NCI-H1417 (cell line): ENCODE measurements at places on chromosomes 13 and 19.

DNA sequence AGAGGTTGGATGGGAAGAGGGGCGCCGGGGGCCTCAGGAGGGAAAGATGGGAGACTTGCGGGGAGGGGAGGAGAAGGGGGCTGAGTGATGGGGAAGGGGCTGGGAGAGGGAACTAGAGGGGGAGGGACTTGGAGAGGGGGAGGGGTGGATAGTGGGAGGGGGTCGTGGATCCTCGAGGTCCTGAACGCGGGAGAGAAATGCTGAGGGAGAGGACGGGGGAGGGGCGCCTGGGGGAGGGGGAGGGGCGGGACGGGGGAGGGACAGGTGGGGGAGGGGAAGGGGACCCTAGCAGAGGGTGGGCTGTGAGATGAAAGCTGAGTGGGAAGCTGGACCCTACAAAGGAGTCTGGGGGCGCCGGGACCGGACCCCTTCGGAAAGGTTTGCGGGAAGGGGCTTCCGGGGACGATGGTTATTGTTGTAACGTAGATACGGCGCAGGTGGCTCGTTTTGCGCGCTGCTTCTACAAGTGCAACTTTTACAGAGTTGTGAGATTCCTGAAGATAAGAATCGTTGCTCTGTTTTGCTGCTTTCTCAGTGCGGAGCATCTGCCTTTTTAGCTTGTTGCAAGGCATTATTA, 418 bp downstream of the ZNF444 start:
- no peak for DNase-seq

DNA sequence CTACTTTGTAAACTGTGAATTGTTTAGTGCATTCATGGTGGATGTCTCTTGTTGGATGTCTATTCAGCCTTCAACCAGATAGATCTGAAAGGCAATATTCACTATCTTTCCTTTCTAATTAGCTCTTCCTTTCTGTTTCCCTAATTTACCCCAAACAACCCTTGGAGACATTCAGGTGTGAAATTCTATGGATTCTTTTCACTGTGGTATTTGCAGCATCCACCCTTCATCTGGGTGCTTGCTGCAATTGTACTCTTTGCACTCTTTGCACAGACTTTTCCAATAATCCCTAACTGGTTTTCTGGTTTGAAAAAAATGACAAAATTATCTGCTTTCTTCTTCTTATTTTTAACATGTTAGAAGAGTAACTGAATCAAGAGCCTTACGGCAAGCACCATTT, 56.5 kb downstream of the KL start:
- DNase-seq = no peak

DNA sequence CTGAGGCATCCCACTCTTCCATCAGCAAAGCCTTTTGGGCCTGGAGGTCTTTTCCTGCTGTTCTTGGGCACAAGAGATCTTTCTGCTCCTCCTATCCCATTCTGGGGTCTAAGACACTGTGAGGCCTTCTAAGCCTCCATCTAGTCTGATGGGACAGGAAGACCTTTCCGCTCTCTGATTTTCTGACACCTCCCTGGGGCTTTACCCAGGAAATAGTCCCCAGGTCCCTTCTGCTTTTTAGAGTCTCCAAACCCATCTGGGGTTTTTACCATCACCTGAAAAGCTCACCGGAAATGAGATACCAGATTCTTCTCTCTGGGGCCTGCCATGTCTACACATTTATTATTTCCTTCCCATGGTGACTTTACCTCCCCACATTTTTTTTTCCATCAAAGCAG, 21.1 kb downstream of the CLEC17A start:
- no peak for DNase-seq

- no peak for DNase-seq
Observed at GRCh38 chr13:82687884-82688283, 1194.4 kb downstream of the SLITRK1 start.

DNA sequence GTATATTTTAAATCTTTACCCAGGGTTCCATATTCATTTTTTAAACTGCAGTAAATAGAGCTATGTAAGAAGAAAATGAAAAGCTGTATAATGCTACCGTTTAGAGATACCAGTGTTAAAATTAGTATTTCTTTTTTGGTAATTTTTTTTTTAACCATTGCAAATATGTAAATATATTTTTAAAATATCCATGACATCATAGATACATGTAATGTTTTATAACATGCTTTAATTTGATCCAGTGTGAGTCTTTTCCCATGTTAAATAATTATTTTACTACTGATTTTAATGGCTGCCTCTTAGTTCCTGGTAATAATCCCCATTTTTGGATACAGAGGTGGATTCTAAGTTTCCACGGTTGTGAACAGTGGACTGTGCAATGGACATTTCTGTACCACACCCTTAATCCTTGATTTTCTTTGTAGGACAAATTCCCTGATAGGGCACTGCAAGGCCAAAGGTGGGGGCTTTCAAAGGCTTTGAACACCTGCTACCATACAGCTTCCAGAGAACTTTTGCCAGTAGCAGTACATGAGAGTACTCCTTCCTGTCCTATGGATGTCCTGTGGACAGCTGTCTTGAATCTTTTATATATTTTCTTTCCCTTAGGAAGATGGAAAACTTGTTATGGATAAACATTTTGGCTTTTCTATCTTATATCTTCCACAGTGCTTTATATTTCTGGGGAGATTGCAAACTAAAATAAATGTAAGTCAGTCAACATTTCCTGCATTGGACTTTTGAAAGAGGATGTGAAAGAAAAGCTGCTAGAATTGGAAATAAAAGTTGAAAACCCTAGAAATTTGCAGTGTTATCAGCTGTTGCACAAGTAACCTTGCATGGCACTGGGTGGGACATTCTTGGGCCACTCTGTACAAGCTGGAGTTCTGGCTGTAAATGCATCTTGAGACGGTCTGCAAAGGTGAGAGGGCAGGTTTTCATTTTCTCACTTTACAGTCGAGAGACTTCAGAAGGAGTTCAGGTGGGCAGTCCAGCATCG, 46.8 kb downstream of the ARHGEF7 start:
- DNase-seq = no peak

- no peak for DNase-seq
Observed at GRCh38 chr19:8575467-8575997, 1.7 kb downstream of the MYO1F start.

DNA sequence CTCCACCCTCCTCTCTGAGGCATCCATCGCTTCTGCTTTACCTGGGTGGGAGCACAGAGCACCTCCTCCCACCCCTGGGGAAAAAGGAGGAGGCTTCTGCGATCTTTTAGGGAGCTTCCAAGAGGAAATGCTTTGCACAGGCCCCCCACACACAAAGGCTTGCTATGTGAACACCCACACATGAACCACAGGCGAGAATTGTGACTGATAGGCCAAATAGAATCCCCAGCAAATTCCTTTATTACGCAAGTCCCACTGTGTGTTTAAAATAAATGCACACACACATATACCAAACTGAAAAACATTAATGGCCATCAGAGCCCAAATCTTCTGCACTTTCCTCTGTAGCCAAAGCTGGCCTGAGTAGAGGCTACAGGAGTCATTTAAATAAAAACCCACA, 50.6 kb downstream of the HSPH1 start:
- DNase-seq = no peak

DNA sequence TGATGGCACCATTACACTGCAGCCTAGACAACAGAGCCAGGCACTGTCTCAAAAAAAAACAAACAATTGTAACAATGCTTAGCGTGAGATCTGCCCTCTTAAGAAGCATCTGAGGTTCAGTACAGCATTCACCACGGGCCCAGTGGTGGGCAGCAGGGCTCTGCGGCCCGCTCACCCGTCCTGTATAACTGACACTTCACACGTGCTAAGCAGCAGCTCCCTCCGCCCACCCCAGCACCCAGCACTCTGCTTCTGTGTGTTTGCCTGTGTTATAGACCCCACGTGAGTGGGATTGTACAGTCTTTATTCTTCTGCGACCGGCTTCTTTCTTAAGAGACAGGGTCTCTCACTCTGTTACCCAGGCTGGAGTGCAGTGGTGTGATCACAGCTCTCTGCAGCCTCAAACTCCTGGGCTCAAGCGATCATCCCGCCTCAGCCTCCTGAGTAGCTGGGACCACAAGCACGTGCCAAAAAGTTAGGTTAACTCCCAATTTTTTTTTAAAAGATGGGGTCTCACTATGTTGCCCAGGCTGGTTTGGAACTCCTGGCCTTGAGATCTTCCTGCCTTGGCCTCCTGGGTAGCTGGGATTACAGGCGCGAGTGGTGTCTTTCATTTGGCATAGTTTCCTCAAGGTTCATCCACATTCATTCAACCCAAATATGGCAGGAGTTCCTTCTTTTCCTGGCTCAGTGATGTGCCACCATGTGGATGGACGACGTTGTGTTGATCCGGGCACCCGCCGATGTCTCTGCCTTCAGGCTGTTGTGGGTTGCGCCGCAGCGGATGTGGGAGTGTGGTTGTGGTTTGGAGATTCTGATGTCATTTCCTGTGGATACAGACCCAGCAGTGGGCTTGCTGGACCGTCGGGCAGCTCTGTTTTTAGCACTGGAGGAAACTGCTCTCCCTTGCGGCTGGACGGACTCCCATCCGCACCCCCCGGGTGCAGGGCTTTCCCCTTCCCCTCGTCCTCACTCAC, 170.0 kb downstream of the KDM4B start:
- no peak for DNase-seq

DNA sequence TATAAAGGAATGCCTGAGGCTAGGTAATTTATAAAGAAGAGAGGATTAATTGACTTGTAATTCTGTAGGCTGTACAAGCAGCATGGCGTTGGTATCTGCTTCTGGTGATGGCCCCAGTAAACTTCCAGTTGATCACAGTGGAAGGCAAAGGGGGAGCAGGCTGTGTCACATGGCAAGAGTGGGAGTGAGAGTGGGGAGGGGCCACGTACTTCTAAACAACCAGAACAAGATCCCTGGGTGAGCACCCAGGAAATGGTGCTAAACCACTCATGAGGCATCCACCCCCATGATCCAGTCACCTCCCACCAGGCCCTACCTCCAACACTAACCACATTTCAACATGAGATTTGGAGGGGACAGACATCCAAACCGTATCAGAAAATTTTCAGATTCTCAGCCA, 3.0 kb upstream of the RNF113B start:
- no peak for DNase-seq

DNA sequence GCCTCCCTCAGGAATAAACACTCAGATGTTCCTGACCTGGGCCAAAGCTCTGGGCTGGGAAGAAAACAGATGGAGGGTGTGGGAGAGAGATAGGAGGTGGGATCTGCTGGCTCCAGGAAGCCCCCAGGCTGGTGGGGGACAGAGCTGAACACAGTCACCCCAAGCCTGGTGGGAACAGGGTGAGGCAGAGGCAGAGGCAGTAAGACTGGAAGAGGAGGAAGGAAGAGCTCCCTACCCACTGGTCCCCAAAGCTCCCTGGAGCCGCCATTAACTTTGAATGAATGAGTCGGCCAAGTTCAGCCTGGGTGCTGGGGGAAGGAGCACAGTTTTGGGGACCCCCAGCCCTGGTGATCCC, 801 bp upstream of the KCNN1 start:
- DNase-seq = no peak

DNA sequence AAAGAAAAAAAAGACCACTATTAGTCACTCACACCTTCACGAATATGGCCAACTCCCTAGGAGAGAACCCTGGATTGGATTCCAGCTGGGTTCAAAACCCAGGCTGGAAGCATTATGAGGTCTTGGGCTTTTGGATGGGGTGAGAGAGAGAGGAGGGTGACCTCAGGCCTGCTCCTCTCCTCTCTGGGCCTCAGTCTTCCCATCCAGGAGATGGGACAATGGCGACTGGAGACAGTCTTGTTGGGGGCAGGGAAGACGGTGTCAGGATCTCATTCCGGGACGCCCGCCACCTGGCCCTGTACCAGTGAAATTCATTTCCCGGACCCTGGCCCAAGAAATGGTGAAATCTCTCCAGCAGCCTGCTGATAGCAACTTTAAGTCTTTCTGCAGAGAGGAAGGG, 26.3 kb downstream of the TINCR start:
- DNase-seq = no peak

GRCh38 chr19:1227304-1228054, 10.3 kb downstream of the CBARP start:
- no peak for DNase-seq

DNA sequence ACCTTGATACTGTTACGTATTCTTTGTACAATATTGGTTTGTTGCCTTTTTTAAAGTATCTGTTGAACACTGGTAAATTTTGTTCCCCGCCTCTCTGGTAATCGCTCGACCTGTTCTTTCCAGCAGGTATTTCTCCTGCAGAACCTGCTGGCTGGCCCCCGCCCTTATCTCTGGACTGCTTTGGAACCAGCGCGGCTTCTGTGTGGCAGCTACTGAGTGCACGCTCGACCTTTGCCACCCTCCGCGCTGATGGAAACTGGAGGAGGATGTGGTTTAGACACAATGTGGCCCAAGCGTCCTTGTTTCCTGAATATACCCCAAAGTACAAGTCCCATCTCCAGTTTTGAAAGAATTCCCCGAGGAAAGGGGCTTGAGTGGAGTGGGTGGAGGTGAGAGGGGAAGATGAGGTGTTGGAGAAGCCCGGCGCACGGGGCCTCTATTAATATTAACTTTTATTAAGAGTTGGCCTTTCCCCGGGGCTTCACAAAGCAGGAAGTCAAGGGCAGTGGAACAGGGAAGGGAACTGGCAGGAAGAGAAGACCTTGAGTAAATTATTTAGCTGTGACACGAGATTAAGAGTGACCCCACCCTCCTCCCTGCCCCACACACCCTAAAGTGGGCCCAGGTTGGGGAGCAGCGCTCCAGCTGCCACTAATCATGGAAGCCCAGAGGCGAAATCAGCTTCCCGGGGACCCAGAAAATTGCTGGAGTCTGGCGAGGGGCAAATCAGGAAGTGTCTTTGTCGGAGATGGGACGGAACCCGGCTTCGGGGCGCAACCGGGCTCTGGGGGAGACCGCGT, 16.0 kb downstream of the CDX2 start:
- no peak for DNase-seq

- DNase-seq = no peak
Observed at GRCh38 chr13:89584058-89584620, 1763.3 kb upstream of the MIR17HG start.
